Renal cortex interstitium (tissue), 15 donors: ENCODE measurements at places on chromosomes 5 and 9. TPM values are rescaled to one million over a fixed set of nuclear protein-coding genes. Genes with fewer than 3 reads are reported as not detected.

The EGFLAM gene
- 9.6 TPM for polyA plus RNA-seq

The HMGXB3 gene
- polyA plus RNA-seq = 32.5 TPM

The GPR151 gene
- polyA plus RNA-seq = not detected

The LHX6 gene
- 4.5 TPM for polyA plus RNA-seq

The ACTL7A gene
- polyA plus RNA-seq = not detected

The NME5 gene
- polyA plus RNA-seq = 26.3 TPM

The FRRS1L gene
- 2.9 TPM for polyA plus RNA-seq

The NUP155 gene
- polyA plus RNA-seq = 30.6 TPM

The HSDL2 gene
- 114 TPM for polyA plus RNA-seq

The TRAF1 gene
- 4.5 TPM for polyA plus RNA-seq

The FAM13B gene
- polyA plus RNA-seq = 55.1 TPM

- no peak for DNase-seq
Observed at GRCh38 chr5:154311362-154311761, 120.8 kb downstream of the GALNT10 start.

- no peak for DNase-seq
Observed at GRCh38 chr5:33539212-33539611, 98.4 kb downstream of the TARS1 start.

- DNase-seq = no peak
Observed at GRCh38 chr5:12292610-12293204, 388.5 kb upstream of the CTNND2 start.

GRCh38 chr5:77356740-77357139 lies 135.4 kb downstream of the WDR41 start:
- no peak for DNase-seq

- no peak for DNase-seq
Observed at GRCh38 chr5:81391-82021, 10.5 kb upstream of the PLEKHG4B start.

DNA sequence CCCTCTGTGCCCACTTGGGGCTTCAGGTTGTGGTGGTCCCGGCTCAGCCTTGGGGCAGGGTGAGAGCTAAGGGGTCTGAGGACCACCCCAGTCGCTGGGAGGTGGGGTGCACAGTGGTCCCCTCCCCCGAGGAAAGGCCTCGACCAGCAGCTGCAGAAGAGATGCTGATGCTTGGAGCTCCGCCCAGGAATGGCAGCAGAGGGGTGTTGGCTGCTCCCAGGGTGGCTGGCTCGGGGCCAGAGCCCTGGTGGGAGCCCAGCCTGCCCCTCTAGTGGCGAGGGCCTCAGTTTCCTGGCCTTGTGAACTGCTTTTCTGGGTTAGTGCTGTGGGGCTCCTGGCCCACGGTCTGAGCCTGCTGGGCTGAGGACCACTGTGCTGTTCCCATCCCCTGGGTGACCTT lies 1.2 kb downstream of the DIPK1B start:
- DNase-seq = no peak

DNA sequence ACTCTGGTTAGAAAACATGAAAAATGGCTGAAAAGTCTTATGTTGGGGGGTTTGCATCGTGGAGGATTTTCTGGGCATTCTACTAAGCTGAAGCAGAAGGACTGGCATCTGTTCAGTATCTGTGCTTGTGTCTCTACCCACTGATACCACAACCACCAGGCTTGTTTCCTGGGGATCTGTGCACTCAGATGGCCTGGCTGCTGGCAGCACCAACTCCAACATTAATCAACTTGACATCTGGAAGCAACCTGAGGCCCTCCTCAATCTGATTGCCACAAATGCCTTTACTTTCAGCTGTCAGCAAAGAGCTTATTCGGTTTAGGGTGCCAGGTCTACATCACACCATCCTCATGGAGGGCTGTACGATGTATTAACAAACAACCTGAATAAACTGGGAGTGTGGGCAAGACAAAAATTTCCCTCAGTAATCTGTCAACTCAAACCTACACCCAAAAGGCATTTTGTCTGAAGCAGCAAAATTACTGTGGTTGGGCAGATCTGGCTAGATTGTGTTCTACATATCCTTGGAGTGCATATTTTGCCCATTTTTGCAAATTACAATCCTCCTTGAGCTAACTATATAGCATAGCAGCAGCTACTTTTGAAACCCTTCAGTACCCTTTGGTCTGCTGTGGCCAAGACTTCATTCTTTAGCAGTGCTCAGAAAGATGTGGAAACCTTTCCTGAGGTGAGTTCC lies 74.6 kb downstream of the FOXD1 start:
- DNase-seq = no peak

DNA sequence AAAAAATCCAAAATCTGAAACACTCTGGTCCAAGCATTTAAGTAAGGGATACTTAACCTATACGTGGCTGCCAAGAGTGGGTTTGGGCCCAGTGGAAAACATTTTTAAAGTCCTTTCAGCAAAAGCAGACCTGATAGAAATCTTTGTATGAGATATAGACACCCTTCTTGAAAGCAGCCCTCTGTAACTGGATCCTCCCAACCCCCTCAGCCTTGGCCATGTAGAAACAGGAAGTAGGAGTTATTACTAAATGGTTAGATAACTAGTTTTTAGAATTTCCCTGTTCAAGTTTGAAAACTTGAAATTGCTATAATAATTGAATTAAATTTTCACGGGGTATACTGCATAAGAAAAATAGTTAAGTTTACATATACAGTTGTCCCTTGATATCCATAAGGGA lies 111.3 kb upstream of the PCA3 start:
- no peak for DNase-seq

- no peak for DNase-seq
Observed at GRCh38 chr9:135818718-135819475, 88.4 kb downstream of the CAMSAP1 start.

GRCh38 chr5:80238097-80238496 lies 17.8 kb downstream of the SERINC5 start:
- no peak for DNase-seq

GRCh38 chr9:89874351-89875321 lies 269.8 kb downstream of the GADD45G start:
- no peak for DNase-seq

DNA sequence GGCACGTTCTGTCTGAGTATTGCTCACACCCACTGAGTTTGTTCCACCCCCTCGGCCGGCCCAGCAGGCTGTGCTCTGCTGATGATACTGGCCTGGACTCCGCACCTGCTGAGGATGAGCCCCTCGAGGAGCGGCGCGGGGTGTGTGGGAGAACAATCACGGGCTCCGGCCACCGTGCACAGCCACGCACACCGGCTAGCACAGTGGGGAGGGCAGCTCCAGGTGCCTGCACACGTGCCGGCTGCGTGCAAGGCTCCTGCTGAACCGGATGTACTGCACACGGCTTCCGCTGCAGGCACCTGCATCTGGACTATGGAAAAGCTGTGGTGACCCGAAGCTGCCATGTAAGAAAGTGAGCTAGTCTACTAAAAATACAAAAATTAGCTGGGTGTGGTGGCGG lies 485.2 kb upstream of the CDH9 start:
- no peak for DNase-seq

DNA sequence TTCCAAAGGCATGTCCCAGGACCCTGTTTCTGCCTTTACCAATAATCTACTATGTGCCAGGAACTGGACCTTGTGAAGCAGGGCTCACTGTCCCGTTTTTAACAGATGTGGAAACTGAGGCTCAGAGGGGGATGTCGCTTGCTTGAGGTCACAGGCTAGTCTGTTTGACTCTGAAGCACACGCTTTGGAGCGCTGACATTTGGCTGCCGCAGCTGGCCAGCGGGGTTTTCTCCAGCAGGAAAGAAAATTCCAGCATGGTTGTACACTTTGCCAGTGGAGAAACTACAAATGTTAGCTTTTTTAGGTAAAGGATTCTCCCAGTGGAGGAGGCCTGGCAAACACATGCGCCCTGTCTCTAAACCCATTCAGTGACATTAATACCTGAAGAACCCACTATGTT lies 50.5 kb downstream of the SH3PXD2B start:
- no peak for DNase-seq

DNA sequence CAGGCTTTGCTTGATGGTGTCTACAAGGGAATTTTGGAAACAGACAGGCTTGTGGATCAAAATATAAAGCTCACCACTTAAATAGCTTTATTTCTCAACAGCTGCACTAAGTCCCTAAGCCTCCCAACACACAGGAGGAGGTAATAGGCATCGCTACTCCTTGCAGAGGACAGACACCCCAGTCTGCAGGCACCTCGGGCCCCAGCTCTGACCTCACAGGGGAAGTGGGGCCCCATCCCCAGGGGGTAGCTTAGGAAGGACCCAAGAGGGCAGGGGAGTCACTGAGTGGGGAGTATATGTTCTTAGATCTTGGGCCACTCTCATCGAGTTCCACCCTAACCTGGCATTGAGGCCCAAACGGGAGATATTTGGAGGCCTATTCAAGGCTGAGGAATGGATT lies 66.7 kb upstream of the XPA start:
- no peak for DNase-seq

DNA sequence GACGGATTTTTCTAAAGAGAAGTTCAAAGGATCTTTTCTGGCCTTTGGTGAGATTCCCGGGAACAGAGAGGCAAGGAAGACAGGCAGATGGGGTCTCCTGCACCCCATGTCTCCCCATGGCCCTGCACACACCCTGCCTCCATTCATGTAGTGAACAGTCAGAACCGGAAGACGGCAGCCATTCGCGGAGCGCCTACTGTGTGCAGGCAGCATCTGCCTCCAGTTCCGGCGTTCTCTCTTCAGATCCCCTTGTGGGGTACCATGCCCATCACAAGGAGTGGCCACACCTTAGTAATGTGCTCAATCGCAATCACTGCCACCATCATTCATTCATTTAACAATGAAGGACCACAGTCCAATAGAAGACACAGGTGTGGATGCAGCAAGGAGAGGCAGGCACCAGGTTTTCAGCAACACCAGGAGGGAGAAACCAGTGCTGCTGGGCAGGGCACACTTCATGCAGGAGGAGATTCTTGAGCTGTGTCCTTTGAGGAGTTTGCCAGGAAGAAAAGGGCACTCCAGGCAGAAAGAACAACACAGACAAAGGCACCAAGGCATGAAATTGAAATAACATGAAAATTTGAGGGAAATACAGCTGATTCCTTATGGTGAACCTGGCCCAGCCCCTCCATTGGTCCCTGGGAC lies 171.5 kb upstream of the PHYKPL start:
- no peak for DNase-seq

GRCh38 chr9:129900263-129901027 lies 65.2 kb downstream of the USP20 start:
- DNase-seq = no peak

DNA sequence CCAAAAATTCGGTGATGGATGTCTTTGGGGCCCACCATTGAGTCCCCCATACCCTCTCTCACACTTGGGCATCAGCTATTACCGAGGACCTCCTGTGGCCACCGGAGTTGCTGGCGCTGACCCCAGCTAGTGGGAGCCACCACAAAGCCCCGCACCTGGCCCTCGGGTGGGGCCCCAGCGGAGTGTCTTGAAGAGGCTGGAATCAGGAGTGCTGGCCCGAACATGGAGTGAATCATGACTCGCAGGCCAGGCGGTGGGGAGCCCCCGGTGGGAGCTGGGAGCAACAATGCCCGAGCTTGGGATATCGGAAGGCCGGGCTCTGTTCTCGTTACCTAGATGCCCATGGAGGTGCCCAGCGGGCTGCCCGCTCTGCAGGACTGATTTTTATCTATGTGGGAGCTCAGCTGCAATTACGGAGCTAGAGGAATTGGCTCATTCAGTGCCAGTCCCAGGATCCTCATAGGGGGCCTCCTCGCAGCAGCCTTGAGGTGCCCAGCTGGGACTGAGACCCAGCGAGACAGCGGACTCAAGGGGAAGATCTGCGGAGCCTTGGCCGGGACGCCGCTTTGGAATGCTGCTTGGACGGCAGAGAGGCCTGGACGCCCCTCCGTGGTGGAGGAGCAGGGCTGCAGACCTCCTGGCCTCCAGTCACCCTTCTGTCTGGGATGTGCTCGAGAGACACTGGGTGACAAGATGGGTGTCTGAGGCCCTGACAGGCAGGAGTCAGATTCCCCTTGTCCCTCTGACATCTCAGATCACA lies 70.8 kb downstream of the PSMB7 start:
- no peak for DNase-seq

DNA sequence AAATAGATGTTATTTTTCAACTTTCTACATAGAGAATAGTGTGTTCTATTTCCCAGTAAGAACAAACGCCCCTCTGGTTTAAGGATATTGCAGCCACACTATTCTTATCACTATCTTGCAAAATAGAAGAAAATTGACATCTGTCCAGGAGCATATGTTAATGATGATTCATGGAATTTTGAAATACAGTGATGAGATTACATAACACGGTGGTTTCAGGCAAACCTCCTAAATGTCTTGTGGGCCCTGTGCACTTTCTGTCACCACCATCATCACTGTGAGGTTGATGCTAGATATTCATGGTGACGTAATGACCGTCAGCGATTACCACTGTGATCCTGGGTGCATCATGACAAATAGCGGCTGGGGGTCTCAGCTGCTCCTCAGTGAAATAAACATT lies 48.1 kb downstream of the CFAP90 start:
- no peak for DNase-seq

GRCh38 chr5:160679567-160680309 lies 172.3 kb downstream of the ATP10B start:
- DNase-seq = no peak

DNA sequence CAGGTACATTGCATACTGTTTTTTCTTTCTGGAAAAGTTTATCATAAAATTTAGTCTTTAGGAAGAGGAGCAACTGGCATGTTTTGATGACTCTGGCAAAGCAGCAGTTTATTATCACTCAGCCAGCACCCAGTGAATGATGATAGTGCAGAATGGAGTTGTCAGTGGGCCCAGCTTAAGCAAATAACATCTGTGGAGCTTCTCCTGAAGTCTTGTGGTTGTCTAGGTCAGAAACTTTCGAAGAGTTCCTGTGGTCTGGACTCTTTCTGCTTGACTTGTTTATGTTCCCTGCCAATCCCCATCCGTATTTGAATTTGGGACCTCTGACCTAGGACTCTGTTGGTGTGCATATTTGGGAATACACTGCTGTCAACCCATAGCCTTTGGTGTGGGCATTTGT lies 38.1 kb upstream of the C5orf47 start:
- DNase-seq = no peak

GRCh38 chr9:76136986-76137385 lies 246.5 kb downstream of the PCSK5 start:
- no peak for DNase-seq

- DNase-seq = peak; percentile 87
Observed at GRCh38 chr5:82396871-82397514, 118.8 kb upstream of the RPS23 start.

- no peak for DNase-seq
Observed at GRCh38 chr9:89448821-89449220, 49.1 kb downstream of the SEMA4D start.

GRCh38 chr5:154395407-154396106 lies 50.2 kb upstream of the SAP30L start:
- DNase-seq = no peak

- no peak for DNase-seq
Observed at GRCh38 chr5:160165137-160166068, 46.2 kb upstream of the PWWP2A start.
